ENCODE measurements at places on chromosomes 16 and 17. TPM values are rescaled to one million over a fixed set of nuclear protein-coding genes. Genes with fewer than 3 reads are reported as not detected.

FAM171A2 gene
- 3.4 TPM for total RNA-seq

CLEC19A gene
- 0.68 TPM for total RNA-seq

BAHCC1 gene
- 3.4 TPM for total RNA-seq

GPR139 gene
- not detected for total RNA-seq

- no peak for DNase-seq
Measured at GRCh38 chr16:88357317-88358022, 25.3 kb upstream of the ZNF469 start.

- DNase-seq: no peak
Measured at GRCh38 chr16:63684149-63685101, 1437.4 kb downstream of the CDH11 start.

GRCh38 chr16:46962629-46963028, 10.8 kb downstream of the DNAJA2 start:
- DNase-seq: no peak

GRCh38 chr17:59357929-59358328, 26.5 kb downstream of the YPEL2 start:
- DNase-seq: no peak

- DNase-seq: no peak
Measured at GRCh38 chr17:77433385-77434135, 292.8 kb downstream of the SEC14L1 start.

- DNase-seq: no peak
Measured at GRCh38 chr16:81061307-81061640, 15.8 kb downstream of the C16orf46 start.

GRCh38 chr17:5355421-5356129, 63.9 kb downstream of the NUP88 start:
- no peak for DNase-seq

GRCh38 chr16:88968589-88969280, 8.3 kb downstream of the CBFA2T3 start:
- DNase-seq: no peak

DNA sequence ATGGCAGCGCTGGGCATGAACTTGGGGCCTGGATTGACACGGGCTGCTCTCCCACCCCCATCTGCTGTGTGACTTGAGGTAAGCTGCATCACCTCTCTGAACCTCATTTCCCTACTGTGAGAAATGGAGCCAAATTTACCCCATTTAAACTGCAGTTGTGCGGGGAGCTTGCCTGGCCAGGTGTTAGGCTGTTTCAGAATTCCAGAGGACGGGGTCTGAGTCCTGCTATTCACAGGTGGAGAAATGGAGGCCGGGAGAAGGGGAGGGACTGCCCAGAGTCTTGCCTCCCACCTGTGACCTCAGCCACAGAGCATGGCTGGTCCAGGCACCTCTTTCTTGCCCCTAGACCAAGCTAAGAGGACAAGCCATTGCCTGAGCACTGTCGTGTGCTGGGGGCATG, 12.8 kb downstream of the KCNJ12 start:
- no peak for DNase-seq

DNA sequence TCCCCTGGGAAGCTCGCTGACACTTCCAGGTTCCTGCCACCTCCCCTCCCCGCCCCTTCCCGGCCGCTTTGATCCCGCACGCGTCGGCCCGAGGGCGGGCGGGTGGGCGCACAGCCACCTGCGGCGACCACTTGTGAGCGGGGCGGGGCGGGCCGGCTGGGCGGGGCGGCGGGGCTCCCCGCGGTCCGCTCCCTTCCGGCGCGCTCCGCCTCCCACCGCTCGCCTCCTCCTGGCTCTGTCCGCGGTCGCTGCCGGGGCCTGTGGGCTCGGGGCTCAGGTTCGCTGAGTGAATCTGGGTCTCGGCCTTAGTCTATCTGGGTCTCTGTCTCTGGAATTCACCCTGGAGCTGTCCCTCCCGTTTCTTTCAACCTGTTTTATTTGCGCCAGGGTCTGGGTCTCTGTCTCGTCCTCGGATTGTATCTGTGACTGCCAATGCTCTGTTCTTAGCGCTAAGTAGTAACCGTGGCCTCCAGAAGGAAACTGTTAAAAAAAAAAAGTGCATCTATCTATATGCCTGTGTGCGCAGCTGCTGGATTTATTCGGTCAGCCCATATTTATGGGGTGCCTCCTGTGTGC, 2.7 kb upstream of the HES7 start:
- DNase-seq: no peak

DNA sequence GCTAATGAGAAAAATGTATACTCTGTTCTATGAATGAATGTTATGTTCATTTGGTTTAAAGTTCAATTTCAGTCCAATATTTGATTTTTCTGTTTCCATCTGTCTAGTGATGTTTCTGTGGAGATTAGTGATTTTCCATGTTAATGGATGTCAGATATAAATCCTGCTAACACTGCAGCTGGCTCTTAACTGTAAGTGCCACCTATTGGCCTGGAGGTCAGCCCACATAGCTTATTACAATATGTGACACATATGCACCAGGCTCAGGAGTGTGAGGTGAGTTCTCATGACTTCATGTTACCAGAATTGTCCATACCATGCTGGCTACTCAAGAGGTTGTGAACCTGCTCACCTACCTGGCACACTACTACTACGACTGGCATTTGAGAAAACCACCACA, 17.1 kb downstream of the ATF7IP2 start:
- DNase-seq: no peak

Data from H4 (cell line).